T-cell (primary cell): ENCODE measurements at places on chromosomes 1 and 21. TPM values are rescaled to one million over a fixed set of nuclear protein-coding genes. Genes with fewer than 3 reads are reported as not detected.

- no peak overlapping the region for H3K27ac ChIP-seq
- H3K36me3 ChIP-seq, result no peaks in the 10 kb centered on the region
- DNase-seq, result peak; percentile 33
- no peaks in the 10 kb centered on the region for H3K4me1 ChIP-seq
- H3K4me3 ChIP-seq, result no peak overlapping the region
Observed at GRCh38 chr1:2921970-2922686, 99.1 kb upstream of the ACTRT2 start.

DNA sequence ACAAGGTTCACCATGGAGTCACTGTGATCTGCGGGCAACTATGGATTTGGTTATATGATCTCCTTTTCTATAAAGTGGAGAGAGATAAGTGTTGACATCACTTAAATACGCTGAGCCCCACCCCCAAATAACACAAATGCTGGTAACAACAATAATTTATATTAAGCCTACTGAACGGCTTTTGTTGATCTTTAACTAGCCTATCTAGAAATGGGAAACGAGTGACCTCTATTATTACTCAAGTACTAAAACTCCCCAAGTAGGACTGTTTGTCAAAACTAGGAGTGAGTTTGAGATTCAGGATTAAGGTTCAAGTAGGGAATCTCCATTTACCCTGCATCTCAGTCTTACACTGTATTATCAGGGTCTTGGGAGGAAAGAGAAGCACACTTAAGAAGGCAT is 52.2 kb downstream of the MAP3K7CL start:
- H3K27ac ChIP-seq, result no peak overlapping the region
- no peaks in the 10 kb centered on the region for H3K27me3 ChIP-seq
- H3K4me3 ChIP-seq, result no peak overlapping the region
- no peaks in the 10 kb centered on the region for H3K4me1 ChIP-seq
- no peak for DNase-seq

- no peaks in the 10 kb centered on the region for H3K4me1 ChIP-seq
- H3K36me3 ChIP-seq, result no peaks in the 10 kb centered on the region
- H3K4me3 ChIP-seq, result no peak overlapping the region
- H3K27me3 ChIP-seq, result no peaks in the 10 kb centered on the region
Observed at GRCh38 chr1:7584643-7585042, 186.5 kb upstream of the VAMP3 start.

GRCh38 chr1:186531561-186532165 is 70.7 kb upstream of the PDC start:
- H3K36me3 ChIP-seq, result no peaks in the 10 kb centered on the region
- no peak overlapping the region for H3K27ac ChIP-seq
- H3K27me3 ChIP-seq, result peaks cover 2% of the 10 kb centered on the region
- no peaks in the 10 kb centered on the region for H3K4me1 ChIP-seq
- H3K4me3 ChIP-seq, result no peak overlapping the region

- no peaks in the 10 kb centered on the region for H3K27me3 ChIP-seq
- H3K27ac ChIP-seq, result no peak overlapping the region
- H3K36me3 ChIP-seq, result peaks cover 19% of the 10 kb centered on the region
- no peak for DNase-seq
- no peaks in the 10 kb centered on the region for H3K4me1 ChIP-seq
Observed at GRCh38 chr1:53259932-53260331, 21.6 kb upstream of the MAGOH start.

DNA sequence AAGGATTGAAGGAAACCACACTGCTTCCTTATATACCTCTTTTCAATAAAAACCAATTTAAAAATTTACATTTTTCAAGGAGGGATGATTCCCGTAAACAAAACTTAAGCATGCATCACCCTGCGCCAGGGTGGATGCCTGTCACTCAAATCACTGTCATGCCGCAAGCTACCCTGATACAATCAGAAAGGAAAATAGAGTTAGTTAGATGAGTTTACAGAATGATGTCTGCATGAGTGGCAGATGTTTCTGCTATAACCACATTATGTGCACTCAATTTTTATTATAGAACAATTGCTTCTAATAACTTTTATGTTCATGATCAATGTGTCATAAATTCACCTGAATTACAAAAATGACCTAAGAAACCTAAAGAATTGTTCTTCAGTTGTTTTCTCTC is 123.4 kb upstream of the ADGRL4 start:
- H3K27me3 ChIP-seq, result no peaks in the 10 kb centered on the region
- H3K4me1 ChIP-seq, result no peaks in the 10 kb centered on the region
- DNase-seq, result no peak
- H3K4me3 ChIP-seq, result no peak overlapping the region

DNA sequence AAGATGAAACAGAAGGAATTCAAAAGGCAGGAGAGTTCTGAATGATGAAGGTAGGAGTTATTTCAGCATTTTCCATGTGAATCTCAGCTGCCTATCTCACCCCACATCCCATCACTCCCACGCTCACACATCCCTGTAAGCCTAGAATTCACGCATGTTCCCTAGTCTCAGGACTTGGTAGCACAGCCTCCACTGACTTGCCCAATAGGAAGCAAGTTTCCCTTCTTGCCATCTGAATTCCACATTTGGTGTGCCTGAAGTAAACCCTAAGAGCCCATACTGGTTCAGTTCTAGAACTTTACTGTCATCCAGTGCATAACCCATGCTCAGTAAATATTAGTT is 56.6 kb downstream of the STYXL2 start:
- no peak for DNase-seq
- H3K27ac ChIP-seq, result no peak overlapping the region

GRCh38 chr1:77825131-77825709 is 45.8 kb downstream of the MIGA1 start:
- H3K4me1 ChIP-seq, result no peaks in the 10 kb centered on the region
- no peaks in the 10 kb centered on the region for H3K27me3 ChIP-seq
- no peak for DNase-seq

- H3K4me1 ChIP-seq, result no peaks in the 10 kb centered on the region
- H3K4me3 ChIP-seq, result no peak overlapping the region
- no peak overlapping the region for H3K27ac ChIP-seq
- no peaks in the 10 kb centered on the region for H3K27me3 ChIP-seq
Observed at GRCh38 chr1:205934788-205935187, 8.5 kb downstream of the SLC26A9 start.

- H3K36me3 ChIP-seq, result no peaks in the 10 kb centered on the region
- H3K4me1 ChIP-seq, result no peaks in the 10 kb centered on the region
- H3K4me3 ChIP-seq, result no peak overlapping the region
- H3K27me3 ChIP-seq, result no peaks in the 10 kb centered on the region
Observed at GRCh38 chr21:33866826-33867225, 48.8 kb downstream of the ATP5PO start.

The TRIM67 gene
- total RNA-seq, result not detected

The LELP1 gene
- total RNA-seq, result not detected

The TFF3 gene
- total RNA-seq, result not detected

The LAD1 gene
- total RNA-seq, result not detected
